ENCODE measurements at places on chromosomes 2 and 18.

DNA sequence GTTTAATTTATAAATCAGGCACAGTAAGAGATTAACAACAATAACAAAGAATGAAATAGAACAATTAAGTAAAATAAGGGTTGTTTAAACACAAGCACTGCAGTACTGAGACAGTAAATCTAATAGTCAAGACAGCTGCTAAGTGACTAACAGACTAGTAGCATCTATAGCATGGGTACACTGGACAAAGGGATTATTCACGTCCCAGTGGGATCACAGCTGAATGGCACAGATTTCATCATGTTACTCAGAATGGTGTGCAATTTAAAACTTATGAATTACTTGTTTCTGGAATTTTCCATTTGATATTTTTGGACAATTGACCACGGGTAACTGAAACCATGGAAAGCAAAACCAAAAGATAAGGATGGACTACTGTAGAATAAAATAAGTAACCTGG lies 161.9 kb upstream of the DAPL1 start:
- DNase-seq = no peak

GRCh38 chr18:5527603-5528002 lies 16.2 kb downstream of the EPB41L3 start:
- no peak for DNase-seq

GRCh38 chr2:17894556-17894955 lies 16.1 kb downstream of the KCNS3 start:
- no peak for DNase-seq

- DNase-seq = peak; percentile 22
Observed at GRCh38 chr18:74496508-74497323, 553 bp downstream of the CNDP2 start.

- DNase-seq = no peak
Observed at GRCh38 chr2:206783718-206784117, 18.3 kb downstream of the FASTKD2 start.

DNA sequence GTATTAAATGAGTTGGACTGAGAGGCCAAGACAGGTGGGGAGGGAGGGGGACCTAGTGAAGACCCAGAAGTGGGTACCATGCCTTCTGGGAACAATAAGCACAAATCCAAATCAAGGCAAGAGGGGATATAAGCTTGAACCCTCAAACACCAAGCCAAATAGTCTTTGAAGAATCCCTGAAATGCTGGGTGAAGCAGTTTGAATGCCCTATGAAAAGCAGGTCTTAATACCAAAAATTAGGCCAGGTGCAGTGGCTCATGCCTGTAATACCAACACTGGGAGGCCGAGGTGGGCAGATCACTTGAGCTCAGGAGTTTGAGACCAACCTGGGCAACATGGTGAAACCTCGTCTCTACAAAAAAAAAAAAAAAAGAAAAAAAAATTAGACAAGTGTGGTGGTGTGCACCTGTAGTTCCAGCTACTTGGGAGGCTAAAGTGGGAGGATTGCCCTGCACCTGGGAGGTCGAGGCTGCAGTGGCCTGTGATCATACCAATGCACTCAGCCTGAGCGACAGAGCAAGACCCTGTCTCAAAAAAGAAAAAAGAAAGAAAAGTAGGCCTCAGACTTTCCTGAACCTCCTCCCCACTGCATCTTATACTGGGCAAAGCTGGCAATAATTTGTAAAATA lies 3.5 kb downstream of the PCBP1 start:
- no peak for DNase-seq

All from activated T-helper 1 cell treated with Interleukin-2 at 50 U/mL for 16 hours (primary cell).